Cardiac septum (tissue), 1 donor: ENCODE measurements at places on chromosomes 5 and 9.

- DNase-seq: no peak
Measured at GRCh38 chr5:148491015-148491792, 107.4 kb downstream of the FBXO38 start.

- DNase-seq: no peak
Measured at GRCh38 chr5:124054564-124054963, 542.6 kb downstream of the CSNK1G3 start.

DNA sequence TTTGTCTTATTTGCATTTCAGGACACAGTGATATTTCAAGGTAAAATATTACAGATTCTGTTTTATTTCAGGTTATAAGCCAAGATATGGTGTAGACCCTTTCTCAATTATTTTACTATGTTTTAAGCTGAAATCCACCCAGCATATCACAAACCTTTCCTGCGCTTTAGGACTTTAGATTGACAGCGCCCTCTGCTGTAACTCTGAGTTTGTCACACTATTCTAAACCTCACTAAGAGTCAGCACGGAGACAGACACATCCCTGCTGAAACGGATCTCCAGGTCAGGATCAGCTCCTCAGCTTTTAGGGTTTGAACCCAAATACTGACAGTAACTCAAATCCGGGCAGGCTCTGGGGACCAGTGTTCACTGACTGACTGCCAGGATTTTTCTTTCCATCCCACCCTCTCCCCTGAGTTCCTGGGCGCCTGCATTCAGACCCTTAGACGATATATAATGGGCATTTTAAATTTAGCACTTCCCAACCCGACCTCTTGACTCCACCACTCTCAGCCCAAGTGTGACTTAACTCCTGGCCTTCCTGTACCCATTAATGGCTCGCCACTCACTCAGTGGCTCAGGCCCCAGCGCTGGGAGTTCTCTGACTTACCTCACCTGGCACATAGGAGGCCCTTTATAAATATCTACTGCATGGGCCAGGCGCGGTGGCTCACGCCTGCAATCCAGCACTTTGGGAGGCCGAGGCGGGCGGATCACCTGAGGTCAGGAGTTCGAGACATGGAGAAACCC is 33.5 kb downstream of the TLX3 start:
- no peak for DNase-seq

- DNase-seq: no peak
Measured at GRCh38 chr5:81609810-81610375, 141.0 kb downstream of the SSBP2 start.

- DNase-seq: no peak
Measured at GRCh38 chr5:137822158-137822764, 45.4 kb upstream of the MYOT start.

DNA sequence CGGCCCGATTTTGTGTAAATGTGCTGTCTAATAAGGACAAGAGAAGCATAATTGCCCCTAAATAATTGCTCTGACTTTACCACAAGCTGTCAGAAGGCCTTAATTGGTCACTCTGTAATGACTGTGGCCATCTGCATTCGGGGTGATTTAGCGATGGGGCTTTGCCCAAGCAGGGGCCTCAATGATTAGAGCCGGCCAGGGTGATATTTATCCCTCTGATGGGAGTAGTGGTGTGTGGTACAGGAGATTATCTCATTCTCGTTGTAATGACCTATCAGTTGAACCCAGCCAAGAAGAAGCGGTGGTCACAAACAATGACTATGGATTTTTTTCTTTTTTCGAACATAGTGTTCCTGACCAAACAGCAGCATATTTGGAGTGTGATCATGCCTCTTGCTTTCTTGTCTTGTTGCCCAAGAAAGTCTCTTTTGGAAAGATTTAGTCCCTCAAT is 72.0 kb upstream of the SAP30L start:
- no peak for DNase-seq

DNA sequence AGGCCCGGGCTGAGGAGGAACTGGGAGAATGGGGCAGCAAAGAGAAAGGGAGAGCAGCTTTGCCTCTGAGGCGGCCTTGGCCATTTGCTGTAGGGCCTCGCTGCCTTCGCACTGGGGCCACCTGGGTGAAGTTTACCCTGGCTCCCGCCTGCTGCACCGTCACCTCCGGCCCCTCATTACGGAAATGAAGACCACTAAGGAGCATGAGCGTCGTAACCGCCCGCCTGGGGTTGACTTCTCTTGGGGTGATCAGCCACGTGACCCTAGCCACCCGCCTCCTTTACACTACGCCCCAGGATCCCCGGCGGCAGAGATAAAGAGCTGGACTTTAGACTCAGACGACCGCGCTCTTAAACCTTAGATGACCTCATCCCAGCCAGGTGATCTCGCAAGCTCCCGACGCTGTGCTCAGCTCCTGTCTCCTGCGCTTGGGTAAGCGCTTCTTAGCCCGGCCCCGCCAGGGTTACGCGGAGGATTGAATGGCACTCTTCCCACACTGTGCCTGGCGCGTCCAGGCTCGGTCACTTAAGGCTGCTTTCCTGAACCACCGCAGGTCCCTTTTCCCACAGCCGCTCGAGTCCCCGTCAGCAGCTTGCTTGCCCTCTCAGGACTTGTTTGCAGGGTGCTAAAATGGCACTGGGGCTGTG is 107.9 kb upstream of the LARP1 start:
- no peak for DNase-seq

GRCh38 chr9:106879439-106879882 is 16.5 kb downstream of the ZNF462 start:
- DNase-seq: no peak

GRCh38 chr9:14396171-14396570 is 82.2 kb upstream of the NFIB start:
- DNase-seq: no peak

- no peak for DNase-seq
Measured at GRCh38 chr9:69674112-69674685, 2.0 kb upstream of the APBA1 start.

DNA sequence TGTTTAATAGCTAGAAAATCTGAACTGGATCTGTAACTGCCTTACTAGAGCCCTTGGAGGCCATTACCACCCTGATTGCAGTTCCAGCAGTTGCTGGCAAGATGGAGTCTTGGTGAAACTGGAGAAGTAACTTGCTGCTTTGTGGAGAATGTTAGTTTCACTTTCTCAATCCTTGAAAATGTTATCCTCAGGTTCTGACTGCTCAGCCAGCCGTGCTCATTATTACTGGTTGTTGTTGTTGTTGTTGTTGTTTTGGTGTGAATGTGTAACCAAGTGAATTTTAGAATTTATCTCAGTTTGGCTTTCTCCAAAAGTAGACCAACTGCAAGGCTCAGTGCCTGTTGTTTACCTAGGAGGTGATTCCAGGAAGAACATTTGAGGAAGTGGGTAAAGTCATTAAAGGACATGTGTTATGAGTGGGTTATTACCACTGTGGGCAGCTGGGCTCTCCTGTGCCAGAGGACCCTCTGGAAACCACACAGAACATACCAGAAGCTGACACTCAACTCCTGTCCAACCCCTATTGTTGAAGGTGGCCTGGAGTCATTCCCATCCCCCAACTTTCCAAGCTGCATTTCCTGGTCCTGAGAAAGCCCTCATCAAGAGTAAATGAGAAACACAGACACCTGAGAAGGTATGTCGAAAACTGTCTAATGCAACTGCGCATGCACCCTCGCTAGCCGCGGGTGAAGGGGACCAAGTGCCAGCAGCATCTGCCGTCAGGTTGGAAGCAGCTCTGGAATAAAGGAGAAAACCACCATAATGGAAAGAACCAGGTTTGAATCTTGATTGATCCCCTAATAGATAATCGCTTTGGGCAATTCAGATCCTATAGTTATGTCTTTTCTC is 111.6 kb downstream of the CMYA5 start:
- DNase-seq: no peak

DNA sequence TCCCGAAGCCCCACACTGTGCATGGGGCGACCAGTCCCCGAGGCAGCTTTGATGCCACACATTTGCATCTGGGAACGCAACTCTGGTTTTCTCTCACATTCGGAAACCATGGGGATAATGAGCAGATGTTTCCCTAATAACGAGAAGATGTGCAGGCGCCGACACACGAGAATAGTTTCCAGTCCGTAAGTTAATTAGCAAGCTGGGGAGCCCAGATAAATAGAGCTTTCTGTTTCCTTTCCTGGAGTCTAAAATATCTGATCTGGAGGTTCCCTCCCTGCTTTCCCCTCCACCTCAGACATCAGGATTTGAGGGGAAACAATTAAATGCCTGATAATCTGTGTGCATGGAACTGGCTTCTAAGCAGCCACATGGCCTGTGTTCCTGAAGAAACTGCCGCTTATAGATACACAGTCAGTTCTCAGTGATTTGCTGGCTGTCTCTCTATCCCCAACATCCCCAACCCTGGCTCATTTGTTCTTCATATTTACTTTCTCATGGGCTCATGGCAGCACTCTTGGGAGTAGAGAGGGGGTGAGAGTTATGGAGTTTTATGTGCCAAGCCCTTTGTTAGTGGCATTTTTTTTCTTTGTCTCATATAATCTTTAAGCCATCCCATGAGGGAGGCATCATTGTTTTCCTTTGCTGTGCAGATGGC is 62.8 kb downstream of the PDZD2 start:
- no peak for DNase-seq

DNA sequence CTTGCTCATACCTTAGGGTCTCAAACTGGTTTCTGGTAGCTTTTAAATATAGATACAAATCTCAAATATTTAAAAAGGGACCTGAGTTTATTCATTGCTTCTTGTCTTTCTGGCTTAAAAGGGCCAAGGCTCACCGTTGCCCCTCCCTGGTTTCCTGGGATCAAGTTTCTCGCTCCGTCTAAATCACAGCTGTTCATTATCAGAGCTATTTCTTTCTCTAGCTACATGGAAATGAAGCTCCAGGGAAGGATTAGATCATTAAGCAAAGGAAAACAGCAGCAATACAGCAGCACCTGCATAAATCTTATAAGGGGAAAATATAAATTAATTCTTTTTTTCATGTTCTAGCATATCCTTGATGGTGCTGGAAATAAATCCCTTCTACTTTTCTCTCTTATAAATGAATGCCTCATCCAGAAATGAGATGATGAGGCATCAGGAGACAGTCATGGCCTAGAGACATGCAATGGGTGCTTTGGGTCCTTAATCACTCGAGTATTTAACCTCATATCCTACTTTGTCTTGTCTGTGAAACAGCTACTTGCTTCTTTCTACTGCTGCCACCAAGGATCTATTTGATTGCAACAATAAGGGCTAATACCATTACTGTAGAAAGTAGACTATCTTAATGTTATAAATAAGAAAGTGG is 320.1 kb downstream of the TRPM3 start:
- no peak for DNase-seq

- DNase-seq: no peak
Measured at GRCh38 chr9:121741228-121741918, 89.9 kb downstream of the DAB2IP start.

DNA sequence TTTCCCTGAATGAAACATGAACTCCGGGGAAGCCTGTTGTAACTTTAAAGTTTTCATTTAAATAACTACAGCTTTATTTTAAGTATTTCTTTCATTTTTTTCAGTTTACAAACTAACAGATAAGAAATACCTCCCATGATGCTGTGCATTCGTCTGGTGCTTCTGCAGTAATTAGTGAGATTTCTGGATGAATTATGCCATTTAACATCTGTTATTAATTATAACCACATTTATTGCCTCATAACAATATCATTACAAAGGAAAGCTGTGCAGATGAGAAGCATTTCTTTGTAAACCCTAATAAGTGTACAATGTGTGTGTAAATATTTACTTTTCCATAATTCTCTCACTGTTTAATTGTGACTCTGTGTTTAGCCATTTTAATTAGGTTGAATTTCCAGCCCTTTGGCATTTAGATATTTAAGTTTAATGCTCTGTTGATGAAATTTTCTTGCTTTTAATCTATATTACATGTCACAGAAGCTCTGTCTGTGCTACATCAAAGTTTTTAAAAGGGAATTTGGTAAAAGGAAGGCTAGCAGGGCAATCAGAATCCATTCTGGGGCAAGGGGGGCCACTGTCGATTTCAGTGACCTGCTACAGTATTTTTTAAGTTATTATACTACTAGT is 418.0 kb downstream of the SPATA31D1 start:
- no peak for DNase-seq

DNA sequence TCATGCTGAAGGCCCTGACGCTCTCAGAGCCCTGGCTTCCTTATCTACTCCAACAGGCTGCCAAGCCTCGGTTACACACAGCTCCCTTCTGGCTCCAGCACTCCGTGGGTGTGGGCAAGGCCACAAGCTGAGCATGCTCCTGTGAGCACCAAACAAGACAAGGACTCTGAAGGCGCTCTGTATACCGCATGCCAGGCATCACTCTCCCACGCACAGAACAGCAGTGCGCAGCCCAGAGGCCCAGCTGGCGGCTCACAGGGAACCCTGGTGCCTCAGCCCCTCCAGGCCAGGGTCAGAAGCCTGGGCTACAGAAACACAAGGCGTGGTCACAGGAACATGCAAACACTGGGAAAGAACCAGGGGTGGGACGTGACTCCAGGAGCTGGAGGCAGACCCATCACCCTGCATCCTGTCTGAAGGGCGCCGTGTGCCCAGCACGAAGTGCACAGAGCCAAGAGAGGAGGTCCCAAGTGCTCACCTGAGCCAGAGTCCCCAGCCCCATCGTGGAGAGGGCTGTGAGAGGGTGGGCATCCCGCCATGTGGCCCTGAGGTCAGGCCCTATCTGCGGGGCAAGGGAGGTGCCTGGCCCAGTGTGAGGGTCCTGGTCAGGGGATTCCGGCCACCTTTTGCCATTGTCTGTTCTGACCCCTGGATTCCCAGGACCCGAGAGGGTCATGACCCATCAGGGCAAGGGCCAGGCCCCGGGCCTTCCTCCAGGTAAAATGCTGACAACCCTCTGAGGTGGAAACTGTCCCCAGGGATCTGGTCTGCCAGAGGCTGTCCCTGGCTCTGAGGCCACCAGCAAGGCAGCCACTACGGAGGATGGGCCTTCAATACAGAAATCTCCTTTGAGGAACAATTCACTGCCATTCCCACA is 54.7 kb downstream of the COL23A1 start:
- peak; percentile 86 for DNase-seq

DNA sequence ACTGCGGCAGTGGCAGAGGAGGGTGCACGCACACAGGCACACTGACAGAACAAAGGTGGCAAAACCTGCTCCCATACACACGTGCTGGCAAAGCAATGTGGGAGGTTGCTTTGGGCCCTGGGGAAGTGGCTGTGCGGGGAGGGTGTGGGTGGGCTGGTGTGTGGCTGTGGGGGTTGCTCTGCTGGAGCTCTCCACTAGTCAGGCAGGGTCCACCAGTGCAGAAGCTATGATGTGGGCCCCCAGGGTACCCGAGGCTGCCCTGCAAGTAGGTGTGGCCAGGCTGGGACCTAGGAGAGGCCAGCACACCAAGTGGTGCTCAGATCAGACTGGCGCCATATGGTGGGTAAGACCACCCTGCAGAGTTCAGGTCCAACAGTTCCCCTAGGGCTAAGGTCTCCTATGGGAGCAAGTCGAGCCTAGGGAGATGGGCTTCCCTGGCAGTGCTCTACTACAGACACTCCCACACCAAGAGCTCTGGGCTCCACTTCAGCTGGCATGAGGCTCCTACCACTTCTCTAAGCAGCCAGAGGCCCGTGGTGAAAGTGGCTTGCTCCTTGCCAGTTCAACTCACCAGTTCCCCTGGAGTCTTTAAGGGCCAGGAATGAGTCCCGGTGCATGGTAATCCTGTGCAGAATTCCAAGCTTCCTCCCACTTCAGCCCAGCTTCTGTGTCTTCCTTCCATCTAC is 46.2 kb upstream of the IFNE start:
- no peak for DNase-seq

GRCh38 chr9:107487521-107488374 is 1.8 kb downstream of the KLF4 start:
- DNase-seq: no peak
